Activated CD8-positive, alpha-beta memory T cell treated with anti-CD3 and anti-CD28 coated beads, Interleukin-2, amount 50 U/mL, for 48 hours (primary cell): ENCODE measurements at places on chromosomes 7 and 10.
A peak's percentile ranks its signal among the peaks of the same experiment; 100 is the strongest.

GRCh38 chr7:141072548-141073172 lies 1.2 kb upstream of the TMEM178B start:
- DNase-seq: peak; percentile 72

- DNase-seq: no peak
These were observed 176.3 kb downstream of the FANK1 start for GRCh38 chr10:126072622-126073021.

- no peak for DNase-seq
These were observed 82.7 kb downstream of the RPS24 start for GRCh38 chr10:78116361-78116760.

- no peak for DNase-seq
These were observed 283.5 kb downstream of the ABCA13 start for GRCh38 chr7:48454750-48455192.

DNA sequence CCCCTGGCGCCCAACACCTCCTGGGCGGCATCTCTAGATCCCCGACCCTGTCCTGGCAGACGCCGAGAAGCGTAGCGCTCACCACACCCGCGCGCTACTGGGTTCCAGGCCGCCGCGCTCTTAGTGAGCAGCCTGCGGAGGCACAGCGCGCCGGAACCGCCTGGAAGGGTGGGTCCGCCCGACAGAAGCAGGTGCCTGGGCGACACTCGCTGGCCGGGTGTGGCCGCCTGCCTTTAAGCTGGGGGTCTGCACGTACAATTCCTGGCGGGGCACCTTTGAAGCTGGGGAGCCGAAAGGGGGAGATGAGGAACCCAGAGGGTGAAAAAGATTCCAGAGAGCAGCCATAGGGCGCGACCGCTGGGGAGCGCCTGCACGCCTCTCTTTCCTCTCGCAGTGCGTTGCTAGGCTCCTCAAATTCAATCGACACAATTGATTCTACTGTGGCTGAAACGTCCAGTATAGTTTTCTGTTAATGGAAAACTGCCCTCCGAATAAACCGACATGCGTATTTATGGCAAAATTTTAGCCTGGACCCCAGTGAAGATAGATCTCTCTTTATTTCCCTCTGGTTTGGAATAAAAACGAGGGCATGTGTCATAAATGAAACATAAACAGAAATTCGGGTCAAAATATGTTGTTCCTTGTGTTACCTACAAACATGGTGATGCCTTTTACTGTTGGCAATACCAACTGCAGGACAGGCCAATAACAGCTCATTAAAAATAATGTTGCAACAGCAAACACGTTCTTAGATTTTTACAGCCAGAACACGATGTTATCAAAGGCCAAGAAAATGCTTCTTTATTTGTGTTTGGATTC lies 4.6 kb downstream of the HMX3 start:
- peak; percentile 65 for DNase-seq

DNA sequence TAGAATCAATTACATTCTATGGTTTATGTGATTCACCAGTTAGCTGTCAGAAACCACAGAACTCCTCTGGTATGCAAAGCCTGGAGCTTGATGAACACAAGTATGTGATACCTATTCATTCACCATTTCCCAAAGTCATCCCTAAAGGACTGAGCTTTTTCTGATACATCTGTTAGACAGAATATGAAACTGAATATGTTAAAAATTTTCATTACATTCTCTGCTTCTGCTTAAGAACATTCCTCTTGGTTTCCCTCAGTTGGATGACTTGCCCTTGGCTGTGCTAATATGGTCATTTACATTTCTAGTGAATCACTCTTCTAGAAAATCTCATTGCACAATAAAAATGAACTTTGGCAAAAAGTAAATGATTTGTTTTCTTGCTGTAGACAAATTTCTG lies 10.8 kb upstream of the PON1 start:
- DNase-seq: no peak

GRCh38 chr10:68224810-68225209 lies 7.1 kb downstream of the ATOH7 start:
- no peak for DNase-seq

- no peak for DNase-seq
These were observed 7.1 kb downstream of the COBL start for GRCh38 chr7:51309361-51310130.

DNA sequence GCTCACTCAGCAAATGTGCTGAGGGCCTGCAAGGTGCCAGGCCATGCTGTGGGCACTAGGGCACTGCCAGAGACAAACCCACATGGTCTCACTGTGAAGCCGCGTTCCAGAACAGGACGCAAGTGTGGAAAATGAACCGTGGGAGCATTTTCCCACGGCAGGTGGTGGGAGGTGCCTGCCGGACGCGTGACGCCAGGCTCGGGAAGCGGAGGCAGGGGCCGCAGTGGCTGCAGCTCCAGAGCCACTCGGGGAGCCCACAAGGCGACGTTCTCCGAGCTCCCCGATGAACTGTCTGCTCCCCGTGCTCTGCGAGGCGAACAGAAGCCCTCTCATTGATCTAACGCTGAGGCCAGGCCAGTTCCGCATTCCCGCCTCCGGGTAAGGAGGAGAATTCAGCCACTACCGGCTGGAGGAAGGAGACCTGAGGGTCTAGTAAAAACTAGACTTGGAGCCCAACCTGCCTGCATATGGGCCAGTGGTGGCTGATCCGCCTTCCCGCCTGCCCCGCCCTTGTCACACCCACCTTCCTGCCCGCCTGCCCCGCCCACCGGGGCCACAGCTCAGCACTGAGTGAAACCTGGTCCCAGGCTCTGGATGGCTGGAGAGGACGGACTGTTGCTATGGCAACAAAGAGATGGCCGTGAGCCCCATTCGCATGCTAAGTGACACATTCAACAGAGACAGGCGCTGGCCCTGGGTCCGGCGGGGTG lies 13.1 kb downstream of the ADGRA1 start:
- peak; percentile 64 for DNase-seq

DNA sequence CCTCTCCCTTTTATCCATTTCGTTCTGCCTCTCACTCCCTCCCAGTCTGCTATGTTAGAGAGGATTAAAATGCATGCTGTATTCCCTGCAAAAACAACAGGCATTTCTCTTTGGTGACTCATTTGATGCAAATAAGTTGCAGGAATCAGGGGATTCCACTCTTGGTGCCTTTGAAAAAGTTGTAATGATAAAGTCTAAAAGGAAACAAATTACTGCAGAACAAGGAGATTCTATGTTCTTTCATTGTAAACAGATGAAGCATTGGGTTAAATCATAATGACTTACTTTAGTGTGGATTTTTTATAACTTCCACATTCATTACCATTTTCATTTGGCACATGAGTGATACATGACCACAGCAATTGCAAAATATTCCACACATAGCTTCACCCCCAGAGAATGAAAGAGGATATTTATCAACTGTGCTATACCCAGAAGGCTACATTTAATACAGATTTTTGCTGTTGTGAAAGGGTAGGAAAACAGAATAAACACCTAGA lies 33.4 kb upstream of the ABLIM1 start:
- no peak for DNase-seq

DNA sequence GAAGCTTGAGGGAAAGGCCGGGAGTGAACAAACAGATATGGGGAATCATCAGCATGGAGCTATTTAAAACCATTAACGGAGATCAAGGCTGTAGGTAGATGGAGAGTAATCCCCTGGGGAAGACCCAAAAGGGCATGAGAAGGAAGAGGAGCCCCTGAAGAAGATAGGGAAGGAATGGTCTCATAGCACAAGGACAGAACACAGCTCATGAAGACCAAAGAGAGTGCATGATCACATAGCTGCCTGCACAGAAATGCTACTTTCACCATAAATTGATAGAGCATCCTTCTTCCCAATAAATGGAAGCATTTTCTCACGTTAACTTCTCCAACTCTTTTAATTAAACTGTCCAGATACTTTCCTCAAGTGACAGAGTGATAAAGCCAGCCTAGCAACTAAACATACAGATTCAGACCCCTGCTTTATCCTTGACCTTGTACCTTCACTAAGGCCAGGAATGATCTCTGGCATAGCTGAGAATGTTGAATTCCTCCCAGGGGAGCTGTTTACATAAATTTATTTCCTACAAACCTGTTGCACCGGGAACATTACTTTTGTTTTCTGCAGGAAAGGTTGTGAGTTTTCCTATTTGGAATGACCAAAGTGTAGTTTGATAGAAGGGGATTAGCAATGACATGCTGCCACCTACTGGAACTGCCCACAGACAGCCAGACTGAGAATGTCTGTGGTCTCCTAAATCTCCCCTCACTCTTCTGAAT lies 110.8 kb upstream of the LRGUK start:
- no peak for DNase-seq

- DNase-seq: peak; percentile 51
These were observed 110.8 kb downstream of the ARHGAP22 start for GRCh38 chr10:48494073-48494472.

GRCh38 chr10:123318516-123318915 lies 164.3 kb downstream of the BUB3 start:
- DNase-seq: no peak

DNA sequence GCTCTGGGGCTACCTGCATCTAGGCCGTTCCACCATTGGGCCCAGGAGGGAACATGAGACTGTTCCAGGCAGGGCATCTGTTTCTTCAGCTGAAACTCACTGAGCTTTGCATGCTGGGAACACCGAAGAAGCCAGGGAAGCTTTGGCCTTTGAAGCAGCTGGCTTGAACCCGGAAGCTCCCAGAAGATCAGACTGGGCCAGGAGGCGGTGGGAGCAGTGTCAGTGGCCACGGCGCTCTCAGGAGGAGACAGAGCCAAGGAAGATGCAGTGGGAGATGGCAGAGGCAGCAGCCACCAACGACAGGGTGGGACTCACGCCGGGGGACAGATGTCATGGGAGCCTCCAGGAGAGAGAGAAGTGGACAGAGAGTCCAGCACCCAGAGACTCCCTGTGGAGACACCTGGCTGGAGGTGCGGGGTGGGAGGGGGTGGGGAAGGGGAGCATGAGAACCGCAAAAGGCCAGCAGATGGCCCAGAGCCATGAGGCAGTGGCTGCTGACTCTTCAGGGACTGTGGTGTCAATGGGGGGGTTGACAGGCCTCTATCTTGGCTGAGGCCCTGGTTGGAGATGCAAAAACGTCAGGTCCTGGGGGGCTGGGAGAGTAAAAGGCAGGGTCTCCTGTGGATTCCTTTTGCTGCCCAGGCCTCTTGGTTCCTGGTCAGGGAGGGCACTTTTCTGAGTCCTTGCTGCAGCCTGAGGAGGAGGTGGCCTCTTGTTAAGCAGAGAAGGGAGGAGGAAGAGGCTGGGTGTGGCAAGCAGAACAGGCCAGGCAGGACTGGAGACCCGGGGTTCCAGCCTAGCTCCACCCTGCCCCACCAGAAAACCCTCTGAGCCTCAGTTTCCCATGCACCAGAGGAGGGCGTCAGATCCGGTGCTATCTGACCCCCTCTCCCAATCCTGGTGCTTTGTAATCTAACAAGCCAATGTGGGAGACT lies 6.3 kb upstream of the AQP1 start:
- DNase-seq: no peak

- peak; percentile 33 for DNase-seq
These were observed 135.3 kb downstream of the ARHGAP22 start for GRCh38 chr10:48469516-48470020.

DNA sequence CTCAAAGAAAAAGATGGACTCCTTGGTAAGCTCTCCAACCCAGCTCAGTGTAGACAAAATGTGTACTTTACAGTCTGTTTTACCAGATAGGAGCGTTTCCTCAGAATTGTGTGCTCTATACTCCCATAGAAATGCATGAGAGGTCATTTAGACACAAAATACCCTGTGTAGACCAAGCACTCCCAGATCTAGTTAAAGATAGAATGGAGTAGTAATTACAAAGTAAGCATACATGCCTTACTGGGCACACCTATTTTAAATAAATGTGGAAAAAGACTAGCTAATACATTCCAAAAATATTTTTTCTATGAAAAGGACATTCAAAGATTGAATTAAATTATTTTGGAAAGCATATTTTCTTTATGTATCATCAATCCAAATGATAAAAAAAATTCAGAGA lies 271.9 kb upstream of the DGKB start:
- no peak for DNase-seq

DNA sequence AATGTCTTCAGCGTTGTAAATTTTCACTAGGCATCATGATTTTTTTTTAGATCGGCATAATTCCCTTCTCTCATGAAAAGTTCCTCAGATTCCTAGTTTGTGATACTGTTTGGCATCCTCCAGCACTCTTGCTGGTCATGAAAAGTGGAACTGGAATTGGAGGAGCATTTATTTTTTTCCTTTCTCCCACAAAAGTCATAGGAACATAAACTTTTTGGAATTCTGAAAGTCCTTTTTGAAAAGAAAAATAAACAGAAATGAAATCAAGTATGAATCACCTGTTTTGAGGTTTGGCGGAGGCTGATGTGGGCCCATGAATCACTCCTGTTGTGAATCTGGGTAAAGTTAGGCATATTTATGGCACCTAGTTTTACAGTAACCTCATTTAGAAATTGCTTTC lies 17.7 kb downstream of the CACNB2 start:
- DNase-seq: no peak

DNA sequence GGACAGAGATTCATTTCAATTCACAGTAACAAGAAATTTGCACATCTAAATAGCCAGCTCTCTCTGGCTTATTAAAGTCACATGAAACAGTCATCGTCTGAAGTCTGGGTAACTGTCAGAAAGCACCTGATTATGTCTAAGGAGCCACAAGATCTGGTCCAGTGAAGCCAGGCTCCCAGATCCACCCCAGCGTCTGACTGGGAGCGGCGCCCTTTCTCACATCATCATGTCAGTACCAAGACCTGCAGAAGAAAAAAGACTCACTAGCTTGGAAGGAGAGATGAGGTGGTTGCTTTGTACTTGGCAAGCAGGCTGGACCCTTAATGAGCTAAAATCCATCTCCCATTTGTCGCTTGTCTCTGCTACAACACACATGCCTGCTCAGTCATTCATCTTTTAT lies 58.4 kb downstream of the VOPP1 start:
- DNase-seq: no peak

GRCh38 chr10:121155742-121156474 lies 304.7 kb downstream of the WDR11 start:
- no peak for DNase-seq

DNA sequence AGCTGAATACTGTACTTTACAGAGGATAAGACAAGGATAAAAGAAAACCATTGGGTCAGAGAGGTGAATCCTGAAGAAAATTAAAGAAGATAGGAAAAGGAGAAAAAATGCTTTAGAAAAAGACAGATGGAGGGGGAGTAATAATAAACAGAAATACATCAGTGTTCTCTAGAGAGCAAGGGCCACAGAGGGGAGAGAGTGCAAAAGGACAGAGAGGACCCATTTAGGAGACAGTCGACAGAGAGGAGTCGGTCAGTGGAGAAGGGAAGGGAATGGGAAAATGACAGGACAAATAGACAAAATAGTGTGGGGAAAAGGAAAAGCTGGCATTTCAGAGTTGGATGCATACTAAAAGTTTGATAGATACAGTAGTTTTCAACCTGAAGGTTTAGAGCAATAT lies 287.0 kb downstream of the DOCK4 start:
- DNase-seq: no peak

- DNase-seq: no peak
These were observed 131.8 kb upstream of the CTTNBP2 start for GRCh38 chr7:118005026-118005425.

DNA sequence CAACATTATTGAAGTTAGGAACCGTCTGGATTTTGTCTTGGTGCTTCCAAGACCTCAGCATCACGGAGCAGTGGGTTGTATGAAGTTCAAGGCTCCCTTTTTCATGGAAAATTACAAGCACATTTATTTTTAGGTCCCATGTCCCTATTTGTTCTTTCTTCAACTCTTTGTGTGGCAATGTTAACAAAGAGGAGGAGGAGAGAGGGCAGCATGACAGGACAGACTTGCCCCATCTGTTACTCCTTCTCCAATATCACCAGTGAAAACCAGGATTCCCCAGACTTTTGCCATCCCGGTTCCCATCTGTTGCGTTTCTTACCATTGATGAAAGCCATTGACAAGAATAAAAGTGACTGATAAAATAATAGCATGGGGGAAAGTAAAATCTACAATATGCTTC lies 28.6 kb downstream of the EEPD1 start:
- no peak for DNase-seq
